Fibroblast of skin of back (primary cell): ENCODE measurements at places on chromosomes 1 and 21.

DNA sequence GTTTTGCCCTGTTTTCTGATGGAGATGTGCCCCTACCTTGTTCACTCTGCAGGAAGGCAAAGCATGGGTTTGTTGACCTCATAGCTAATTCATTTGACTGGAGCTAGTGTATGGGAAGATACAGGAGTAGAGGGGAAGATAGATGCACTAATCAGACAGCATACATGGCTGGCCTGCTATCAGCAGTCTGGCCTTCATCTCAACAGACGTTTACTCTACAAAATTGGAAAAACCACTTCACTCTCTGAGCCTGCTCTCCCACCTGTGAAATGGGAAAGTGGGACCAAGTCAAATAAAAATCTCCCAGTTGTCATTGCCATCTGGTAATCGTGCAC is 235.2 kb upstream of the RAB4A start:
- no peak for DNase-seq

DNA sequence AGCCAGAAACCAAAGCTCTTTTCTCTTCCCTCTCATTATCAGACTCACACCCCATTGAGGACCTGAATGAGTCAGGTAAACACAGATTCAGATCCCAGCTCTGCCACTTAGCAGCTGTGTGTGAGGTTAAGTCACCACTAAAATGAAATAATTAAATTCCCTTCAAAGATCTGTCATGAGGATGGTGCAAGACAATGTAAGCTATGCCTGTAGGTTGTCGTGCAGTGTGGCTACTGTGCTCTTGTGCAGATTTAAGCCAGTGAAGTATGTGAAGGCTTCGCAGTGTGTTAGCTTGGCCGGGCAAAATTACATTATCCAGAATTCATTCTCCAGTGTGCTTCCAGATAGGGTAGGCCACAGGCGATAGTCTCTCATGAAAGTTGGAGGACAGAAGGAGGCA is 13.6 kb downstream of the UBL4B start:
- no peak for DNase-seq

DNA sequence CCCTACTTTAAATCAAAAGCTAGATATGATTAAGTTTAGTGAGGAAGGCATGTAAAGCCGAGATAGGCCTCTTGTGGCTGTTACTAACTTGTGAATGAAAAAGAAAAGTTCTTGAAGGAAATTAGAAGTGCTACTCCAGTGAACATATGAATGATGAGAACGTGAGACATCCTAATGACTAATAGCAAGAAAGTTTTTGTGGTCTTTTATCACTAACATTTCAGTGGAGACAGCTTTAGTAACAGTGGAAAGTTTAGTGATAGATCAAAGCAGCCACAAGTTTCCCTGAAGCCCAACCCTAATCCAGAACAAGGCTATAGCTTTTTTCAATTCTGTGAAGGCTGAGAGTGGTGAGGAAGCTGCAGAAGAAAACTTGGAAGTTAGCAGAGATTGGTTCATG is 73.6 kb upstream of the LRRC8B start:
- DNase-seq: peak; percentile 50

GRCh38 chr1:227917081-227917950 is 30.4 kb downstream of the WNT9A start:
- DNase-seq: no peak

DNA sequence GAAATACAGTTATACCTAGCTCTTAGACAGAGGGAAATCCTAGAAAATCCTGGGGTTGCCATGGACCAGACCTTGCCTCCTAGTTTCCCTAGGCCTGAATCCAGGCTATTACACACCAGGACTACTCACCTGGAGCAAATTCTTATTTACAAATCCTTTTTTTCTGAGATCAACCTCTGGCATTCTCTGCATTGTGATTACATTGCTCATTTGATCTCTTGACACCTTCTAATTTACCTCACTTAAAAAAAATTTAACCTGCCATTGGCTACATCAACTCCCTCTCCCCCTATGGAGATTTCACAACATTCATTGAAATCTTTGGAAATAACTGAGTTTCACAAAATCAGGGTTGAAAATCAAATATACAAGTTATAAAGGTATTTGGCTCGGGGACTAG is 2.9 kb upstream of the C1orf105 start:
- no peak for DNase-seq

DNA sequence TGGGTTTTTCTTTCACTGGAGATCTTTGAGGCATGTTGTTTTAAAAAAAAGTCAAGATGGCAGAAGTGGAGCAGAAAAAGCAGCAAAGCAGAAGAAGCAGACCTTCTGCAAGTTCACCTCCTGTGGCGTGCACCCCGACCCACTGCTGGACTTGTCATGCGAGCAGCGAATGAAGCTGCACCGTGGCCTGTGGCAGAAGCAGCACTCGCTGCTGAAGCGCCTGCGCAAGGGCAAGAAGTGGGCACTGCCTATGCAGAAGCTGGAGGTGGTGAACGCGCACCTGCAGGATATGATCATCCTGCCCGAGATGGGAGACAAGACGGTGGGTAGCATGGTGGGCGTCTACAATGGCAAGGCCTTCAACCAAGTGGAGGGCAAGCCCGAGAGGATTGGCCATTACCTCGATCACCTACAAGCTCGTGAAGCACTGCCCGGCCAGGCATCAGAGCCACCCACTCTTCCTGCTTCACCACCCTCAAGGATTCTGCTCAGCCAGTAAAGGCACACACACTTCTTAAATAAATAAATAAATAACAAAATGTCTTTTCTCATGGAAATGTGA is 22.1 kb downstream of the METTL13 start:
- no peak for DNase-seq

DNA sequence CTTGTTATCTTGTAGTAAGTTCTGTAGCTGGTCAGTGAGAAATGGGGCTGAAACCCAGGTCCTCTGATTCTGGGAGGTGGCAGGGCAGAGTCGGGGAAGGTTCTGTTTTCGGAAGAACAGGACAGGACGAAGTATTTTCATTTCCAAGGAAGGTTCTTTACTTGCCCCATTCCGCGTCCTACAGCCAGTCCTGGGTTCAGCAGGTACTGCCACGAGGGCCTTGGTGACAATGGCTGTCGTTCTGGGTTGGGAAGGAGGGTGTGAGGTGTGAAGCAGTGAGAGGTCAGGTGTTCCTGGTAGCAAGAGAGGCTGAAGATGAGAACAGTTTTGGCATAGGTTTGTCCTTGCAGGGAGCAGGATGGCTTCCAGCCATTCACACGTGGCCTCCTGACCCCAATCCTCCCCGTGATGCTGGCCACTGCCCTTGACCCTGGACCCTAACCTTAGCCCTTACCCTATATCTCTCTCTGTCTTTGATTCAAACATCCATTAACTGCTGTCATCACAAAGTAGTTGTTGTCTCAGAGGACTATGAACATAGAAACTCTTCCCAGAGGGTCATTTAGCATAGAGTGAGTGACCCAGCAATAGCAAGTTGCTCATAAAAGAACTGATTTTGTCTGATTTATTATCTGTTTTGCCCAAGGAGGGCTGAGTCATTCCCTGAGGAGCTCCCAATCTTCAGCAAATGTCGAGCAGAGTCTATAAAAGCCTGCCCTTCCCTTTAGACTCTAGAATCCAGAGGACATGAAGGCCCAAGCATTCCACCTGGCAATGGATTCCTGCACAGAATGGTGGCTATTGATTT is 25.0 kb downstream of the VASH2 start:
- DNase-seq: no peak

- no peak for DNase-seq
These were observed 135.0 kb downstream of the LHX4 start for GRCh38 chr1:180365039-180365438.

- DNase-seq: no peak
These were observed 121.9 kb downstream of the KCNT2 start for GRCh38 chr1:196486346-196486745.

DNA sequence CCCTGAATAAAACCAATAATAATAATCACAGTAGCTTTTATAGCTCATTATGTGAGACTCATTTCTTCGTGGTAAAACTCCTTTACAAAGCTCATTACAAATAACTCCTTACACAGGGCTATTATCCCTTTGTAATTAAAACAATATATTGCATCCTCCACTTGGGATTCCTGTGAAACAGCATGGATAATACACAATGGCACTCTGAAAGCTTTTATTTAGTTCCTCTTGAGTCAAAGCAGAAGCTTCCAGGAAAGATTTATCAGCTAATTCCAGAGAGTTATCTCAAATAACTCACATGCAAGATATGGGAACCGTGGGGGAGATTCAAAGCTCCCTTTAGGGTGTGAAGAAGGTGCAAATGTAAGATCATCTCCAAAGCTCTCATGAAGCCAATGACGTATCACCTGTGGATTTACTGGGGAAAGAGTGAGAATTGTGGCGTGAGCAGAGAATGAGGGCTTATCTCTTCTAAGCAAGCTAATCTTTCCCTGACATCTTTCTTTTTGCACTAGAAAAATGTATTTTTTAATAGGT is 60.4 kb upstream of the GJA5 start:
- DNase-seq: no peak

DNA sequence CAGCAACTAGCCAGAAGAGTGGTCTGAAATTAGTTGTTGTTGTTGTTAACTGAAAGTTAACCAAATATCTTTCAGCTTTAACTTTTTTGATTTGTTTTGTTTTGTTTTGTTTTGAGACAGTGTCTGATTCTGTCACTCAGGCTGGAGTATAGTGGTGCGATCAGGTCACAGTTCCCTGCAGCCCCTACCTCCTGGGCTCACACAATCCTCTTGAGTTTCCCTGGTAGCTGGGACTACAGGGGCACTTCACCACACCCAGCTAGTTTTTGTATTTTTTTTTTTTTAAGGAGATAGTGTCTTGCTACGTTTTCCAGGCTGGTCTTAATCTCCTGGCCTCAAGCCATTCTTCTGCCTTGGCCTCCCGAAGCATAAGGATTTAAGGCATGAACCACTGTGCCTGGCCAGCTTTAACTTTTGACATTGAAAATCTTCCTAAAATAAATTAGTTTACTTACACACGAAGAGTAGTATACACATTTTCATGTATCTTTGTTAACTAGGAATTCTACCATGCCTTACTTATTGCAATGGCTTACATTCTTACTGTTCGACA is 45.0 kb downstream of the GNG12 start:
- DNase-seq: no peak

DNA sequence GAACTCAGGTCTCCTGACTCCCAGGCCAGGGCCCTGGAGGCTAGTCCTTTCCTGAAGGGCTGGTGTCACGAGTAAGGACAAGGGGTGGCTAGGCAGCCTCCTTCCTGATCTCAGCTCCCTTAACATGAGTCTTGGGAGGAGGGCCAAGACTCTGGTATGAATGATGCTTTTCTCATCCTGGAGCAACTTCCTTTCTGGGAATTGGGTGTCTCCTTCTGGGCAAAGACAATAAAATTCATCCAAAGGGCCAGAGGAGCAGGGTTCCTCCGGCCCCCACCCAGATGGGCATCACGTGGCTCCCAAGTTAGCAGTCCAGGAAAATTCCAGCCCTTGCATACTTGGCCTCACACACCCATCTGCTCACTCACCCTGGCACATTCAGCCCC is at the start of gene FAM167B:
Gene FAM167B, plus strand, starts transcription at position 335 of the 386 bp plus-strand sequence. CDS start 200 bp downstream, outside the sequence.
- peak; percentile 88 for DNase-seq

GRCh38 chr1:23567996-23568607 is 8.8 kb upstream of the ID3 start:
- DNase-seq: peak; percentile 53

- no peak for DNase-seq
These were observed 244.6 kb upstream of the MAP1LC3C start for GRCh38 chr1:242243472-242243871.

DNA sequence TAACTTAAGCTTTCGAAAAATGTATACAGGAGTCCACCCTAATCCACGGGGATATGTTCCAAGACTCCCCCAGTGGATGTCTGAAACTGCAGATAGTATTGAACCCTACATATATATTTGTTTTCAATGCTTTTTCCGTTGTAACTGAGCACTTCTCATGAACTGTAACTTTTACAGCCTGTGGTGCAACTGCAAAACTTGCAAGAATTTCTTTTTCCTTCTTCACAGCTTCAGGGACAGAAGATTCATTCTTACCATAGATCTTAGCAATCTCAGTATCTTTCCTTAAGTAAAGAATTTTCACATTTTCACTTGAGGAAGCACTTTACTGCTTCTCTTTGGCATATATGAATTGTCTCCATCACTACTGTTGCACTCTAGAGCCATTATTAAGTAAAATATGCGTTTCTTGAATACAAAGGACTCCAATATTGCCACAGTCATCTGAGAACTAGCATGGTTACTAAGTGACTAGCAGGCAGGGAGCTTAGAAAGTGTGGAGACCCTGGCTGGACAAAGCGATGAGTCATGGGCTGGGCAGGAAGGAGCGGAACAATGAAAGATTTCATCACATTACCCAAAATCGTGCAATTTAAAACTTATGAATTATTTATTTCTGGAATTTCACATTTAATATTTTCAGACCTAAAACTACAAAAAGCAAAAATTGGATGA is 14.1 kb downstream of the DPYD start:
- DNase-seq: peak; percentile 86

DNA sequence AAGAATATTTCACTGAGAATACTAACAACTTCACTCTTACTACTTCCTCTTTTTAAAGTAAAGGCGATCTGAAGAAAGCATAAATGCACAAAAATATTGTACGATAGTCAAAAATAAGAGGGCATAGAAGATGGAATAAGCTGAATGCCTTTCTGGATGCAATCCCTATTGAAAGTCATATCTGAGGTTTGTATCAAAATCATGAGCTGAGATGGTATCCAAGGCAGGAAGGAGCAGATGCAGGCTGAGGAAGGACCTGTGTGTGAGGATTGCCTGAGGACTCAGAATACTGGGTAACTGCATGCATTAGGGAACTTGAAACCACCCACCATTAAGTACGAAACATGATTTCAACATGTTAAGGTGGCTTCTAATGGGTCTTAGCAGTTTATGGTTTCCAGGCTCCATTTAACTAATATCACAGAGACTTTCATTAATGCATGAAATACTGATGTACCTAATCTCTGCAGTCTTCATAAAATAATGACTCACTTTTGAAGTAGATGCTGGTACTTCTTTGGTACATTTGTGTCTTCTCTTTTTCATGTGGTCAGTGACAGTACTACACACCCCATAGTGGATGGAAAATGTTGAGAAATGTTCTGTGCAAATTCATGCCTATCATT is 29.6 kb upstream of the RGS1 start:
- no peak for DNase-seq

- no peak for DNase-seq
These were observed 68.8 kb upstream of the RBM34 start for GRCh38 chr1:235229868-235230267.

- DNase-seq: no peak
These were observed 132.6 kb downstream of the NTPCR start for GRCh38 chr1:233082778-233083550.

- no peak for DNase-seq
These were observed 3.6 kb upstream of the GPR61 start for GRCh38 chr1:109535971-109536491.

DNA sequence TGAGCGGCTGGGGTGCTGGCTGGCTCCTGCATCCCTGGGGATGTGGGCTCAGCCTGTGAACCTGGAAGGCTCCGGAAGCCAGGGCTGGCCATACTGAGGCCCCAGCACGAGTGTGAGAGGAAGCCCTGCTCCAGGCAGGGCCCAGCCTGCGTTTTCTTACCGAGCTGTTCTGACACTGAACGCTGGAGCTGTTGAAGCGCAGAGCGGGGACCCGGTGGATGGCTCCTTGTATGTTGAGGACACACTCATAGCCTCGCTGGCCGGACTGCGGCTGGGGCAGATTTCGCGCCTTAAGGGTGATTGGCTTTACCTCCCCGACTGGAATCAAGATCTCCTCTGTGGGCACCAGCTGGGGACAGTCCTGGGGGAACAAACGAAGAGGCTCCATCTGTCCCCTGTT is 160.0 kb downstream of the PLXNA2 start:
- DNase-seq: no peak
